ENCODE measurements at places on chromosomes 2 and 18. TPM values are rescaled to one million over a fixed set of nuclear protein-coding genes. Genes with fewer than 3 reads are reported as not detected.

CTLA4 gene
- not detected for total RNA-seq

GRCh38 chr2:137525132-137525531, 439.1 kb upstream of the HNMT start:
- no peaks in the 10 kb centered on the region for H3K4me1 ChIP-seq
- no peak overlapping the region for H3K27ac ChIP-seq
- no peaks in the 10 kb centered on the region for H3K27me3 ChIP-seq
- no peak overlapping the region for H3K4me3 ChIP-seq

DNA sequence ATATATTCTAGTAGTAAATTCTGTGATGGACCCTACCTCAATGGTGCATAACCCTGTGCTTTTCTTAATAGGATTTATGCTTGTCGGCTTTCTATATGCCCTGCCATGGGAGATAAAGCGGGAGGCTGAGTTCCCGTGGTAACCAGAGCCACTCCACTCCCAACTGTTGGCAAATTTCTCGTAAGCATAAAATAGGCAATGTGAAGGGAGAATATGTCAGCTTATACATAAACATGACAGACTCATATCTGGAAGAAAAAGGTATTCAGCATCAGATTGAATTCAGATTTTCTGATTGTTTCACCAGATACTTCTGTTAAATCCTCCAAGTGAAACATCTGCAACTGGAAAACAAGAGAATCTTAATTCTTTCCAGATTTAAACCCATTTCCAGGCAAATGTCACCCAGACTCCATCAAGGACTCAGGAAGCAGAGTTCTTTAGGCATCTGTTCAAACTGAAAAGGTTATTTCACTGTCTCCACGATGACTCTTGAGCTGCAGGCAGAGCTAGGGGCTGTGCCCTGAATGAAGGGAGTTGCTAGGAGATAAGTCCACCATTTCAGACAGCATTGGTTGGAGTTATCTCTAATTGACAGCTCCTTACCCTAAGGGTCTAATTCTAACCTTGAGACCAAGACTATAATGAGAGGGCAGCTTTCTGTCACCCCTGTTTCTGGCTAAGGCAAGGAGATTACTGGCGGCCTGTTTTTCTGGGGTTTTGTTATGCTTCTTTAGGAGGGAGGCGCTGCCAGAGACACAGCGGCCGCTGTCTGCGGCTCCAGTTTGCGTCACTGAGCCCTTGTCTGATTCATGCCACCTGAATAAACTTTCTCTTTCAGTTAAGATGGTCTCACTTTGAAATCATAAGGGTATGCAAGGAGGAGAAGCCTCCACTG, 381.3 kb downstream of the SOX11 start:
- H3K27me3 ChIP-seq = no peaks in the 10 kb centered on the region
- H3K4me3 ChIP-seq = peak overlapping the region; percentile 58
- DNase-seq = no peak
- H3K36me3 ChIP-seq = no peaks in the 10 kb centered on the region

DNA sequence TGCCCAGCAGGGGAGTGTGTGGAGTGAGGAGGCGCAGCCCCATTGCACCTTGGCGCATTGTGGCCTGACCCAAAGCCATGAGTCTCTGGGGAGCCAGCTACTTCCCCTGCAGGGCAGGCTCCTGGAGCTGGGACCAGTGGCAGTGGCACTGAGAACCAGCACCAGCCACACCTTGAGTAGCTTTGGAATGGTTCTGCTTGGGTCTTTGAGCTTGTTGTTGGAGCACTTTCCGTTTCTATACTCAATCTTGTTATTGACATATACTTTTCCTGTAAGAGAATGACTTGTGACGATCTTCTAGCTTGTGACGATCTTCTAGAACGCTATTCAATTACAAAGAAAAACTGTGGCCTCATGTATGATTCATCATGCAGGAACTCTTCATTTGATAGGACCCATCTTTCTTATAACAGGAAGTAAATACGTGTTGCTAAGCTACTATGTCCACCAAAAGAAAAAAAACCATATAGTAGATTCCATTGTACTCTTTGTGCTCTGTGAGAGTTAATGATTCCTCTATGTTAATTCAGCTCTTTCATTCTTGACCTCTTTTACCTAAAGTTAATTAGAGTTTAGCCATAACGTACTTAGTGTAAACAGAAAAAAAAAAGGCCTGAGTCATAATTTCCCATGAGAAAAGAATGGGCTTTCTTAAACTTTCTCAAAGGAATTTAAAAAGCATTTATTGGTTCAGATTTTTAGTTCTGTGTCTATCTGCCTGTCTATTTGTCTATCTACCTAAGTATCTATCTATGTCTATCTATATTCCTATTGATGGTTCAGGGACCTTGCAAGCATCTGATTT, 113.1 kb downstream of the GATA6 start:
- no peak overlapping the region for H3K4me3 ChIP-seq
- H3K4me1 ChIP-seq = peaks cover 17% of the 10 kb centered on the region
- DNase-seq = no peak

- DNase-seq = no peak
- H3K27ac ChIP-seq = no peak overlapping the region
- no peaks in the 10 kb centered on the region for H3K36me3 ChIP-seq
- H3K27me3 ChIP-seq = no peaks in the 10 kb centered on the region
- peaks cover 3% of the 10 kb centered on the region for H3K4me1 ChIP-seq
These were observed 46.1 kb downstream of the NABP1 start for GRCh38 chr2:191724015-191724414.

DNA sequence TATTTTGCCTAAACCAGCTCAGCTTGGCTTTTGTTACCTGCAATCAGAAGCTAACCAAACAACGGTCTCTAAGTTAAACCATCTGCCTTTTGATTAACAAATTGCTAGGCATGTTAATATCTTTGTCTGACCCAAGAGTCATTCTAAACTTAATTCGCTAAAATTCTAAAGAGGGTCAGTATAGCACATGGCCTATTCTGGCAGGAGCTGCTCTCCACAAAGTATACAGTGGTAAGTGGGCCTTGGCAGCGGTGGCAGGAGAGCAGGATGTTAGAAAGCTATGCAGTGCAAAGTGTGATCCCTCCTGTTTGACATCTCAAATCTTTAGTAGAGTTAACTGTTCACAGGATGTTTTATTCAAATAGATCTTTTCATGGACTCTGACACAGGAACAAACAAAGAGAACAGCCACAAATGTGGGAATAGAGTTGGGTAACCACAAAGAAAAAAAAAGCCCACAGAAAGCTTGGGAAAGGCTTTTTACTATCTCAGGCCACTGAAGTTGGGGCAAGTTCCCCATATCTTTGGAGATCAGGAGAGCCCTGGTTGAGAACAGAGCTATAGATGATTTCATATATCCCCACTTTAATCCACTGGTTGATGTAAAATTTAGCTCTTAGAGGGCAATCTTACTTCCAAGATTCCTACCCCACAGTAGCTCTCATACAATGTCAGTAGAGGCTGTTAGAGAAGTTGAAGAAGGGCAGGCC, 10.6 kb downstream of the CFAP210 start:
- H3K36me3 ChIP-seq = peaks cover 2% of the 10 kb centered on the region
- no peak for DNase-seq
- no peaks in the 10 kb centered on the region for H3K4me1 ChIP-seq

GRCh38 chr2:240465268-240465764, 29.9 kb downstream of the GPC1 start:
- H3K27ac ChIP-seq = no peak overlapping the region
- H3K36me3 ChIP-seq = peaks cover 17% of the 10 kb centered on the region
- H3K4me3 ChIP-seq = no peak overlapping the region
- peak; percentile 94 for DNase-seq

- no peaks in the 10 kb centered on the region for H3K36me3 ChIP-seq
- no peak overlapping the region for H3K4me3 ChIP-seq
- H3K27ac ChIP-seq = no peak overlapping the region
- peaks cover 17% of the 10 kb centered on the region for H3K4me1 ChIP-seq
- DNase-seq = no peak
These were observed 648.2 kb upstream of the ZEB2 start for GRCh38 chr2:145168091-145168490.

- no peaks in the 10 kb centered on the region for H3K36me3 ChIP-seq
- no peak overlapping the region for H3K4me3 ChIP-seq
These were observed 33.0 kb downstream of the DPYSL5 start for GRCh38 chr2:26880910-26881435.

GRCh38 chr2:185222311-185222710, 516.3 kb upstream of the FSIP2 start:
- no peaks in the 10 kb centered on the region for H3K36me3 ChIP-seq
- no peak overlapping the region for H3K27ac ChIP-seq
- H3K4me3 ChIP-seq = no peak overlapping the region
- peaks cover 2% of the 10 kb centered on the region for H3K27me3 ChIP-seq
